ENCODE measurements at places on chromosomes 4 and X. TPM values are rescaled to one million over a fixed set of nuclear protein-coding genes. Genes with fewer than 3 reads are reported as not detected.

PWWP3B gene
- not detected for total RNA-seq

IL3RA gene
- total RNA-seq = 0.61 TPM

DNA sequence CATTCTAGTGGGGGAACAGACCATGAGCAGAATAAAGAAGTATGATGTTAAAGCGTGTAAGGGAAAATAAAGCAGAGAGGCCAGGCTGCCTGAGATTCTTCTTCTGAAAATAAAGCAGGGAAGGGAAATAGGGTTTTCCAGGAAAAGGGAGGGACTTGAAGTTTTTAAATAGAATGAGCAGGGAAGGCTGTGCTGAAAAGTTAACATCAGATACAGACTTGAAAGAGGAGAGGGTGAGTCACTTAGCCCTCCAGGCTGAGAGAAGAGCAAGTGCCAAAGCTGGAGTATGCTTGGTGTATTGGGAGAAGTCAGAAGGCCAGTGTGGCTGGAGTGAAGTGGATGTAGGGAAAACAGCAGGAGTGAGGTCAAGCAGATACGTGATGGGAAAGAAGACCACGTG is 10.0 kb upstream of the PLK4 start:
- no peak for DNase-seq

DNA sequence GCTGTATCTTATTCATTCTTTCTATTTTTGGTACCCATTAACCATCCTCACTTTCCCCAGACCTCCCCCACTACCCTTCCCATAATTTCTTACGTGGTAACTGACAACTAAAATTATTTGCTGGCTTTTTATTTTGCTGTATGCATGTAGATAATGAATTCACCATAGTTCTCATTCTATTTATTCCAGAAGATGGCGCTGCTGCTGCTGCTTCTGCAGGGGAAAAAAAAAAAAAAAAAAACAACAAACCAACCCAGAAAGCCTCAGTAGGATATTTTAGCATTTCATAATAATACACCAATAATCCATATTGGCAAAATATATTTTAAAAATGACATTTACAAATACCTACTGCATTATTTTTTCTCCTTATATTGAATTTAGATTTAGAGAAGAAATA is 416.6 kb upstream of the MAGEB18 start:
- no peak for DNase-seq

DNA sequence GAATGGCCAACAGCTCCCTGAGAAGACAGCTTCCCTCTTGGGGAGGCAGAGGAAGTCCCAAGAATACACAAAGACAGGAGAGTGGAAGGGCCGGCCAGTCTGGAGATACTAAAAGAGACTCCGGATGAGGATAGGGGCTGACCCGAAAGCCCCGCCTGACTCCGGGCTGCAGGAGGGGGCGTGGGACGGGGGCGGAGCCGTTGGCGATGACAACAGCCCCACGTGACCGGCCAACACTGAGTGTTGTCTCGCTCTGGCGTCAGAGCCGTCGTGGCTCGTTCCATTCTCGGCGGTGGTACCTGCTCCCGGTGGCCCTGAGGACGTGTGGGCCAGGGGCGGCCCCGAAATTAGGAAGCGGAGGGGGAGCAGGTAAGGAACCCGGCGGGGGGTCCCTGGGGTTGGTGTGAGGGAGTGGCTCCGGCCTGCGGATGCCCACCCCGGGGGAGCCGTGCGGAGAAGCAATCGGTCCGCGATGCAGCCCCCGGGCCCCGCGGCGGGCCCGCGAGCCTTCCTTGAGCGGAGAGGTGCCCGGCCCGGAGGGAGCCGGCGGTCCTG is at the start of gene BEX4:
Gene BEX4, plus strand, starts transcription at position 239 of the 555 bp plus-strand sequence. CDS start 1,046 bp downstream, outside the sequence.
- DNase-seq = peak; percentile 84

GRCh38 chr4:24772061-24772705 is 23.2 kb upstream of the SOD3 start:
- DNase-seq = no peak

DNA sequence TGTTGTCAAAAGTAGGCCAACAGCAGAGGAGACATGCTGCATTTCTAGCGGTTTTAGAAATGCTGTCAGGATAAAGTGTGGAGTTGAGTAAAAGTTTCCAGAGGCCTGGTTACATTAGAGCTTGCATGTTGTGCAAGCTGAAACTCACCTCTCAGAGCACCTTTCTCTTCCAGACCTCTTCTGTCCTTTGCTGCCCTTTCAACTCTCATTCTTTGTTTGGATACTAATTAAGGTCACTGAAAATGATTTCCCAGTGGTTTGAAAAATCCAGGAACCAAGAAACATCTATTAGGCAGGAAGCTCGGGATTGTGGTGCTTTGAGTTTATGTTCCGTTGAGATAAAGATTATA is 426.6 kb downstream of the MAPK10 start:
- no peak for DNase-seq
